ENCODE measurements at places on chromosomes 6 and 20.

GRCh38 chr20:34449674-34450592 lies 66.3 kb upstream of the DYNLRB1 start:
- no peak for DNase-seq

GRCh38 chr6:27143474-27144026 lies 104.0 kb upstream of the PRSS16 start:
- DNase-seq = no peak

DNA sequence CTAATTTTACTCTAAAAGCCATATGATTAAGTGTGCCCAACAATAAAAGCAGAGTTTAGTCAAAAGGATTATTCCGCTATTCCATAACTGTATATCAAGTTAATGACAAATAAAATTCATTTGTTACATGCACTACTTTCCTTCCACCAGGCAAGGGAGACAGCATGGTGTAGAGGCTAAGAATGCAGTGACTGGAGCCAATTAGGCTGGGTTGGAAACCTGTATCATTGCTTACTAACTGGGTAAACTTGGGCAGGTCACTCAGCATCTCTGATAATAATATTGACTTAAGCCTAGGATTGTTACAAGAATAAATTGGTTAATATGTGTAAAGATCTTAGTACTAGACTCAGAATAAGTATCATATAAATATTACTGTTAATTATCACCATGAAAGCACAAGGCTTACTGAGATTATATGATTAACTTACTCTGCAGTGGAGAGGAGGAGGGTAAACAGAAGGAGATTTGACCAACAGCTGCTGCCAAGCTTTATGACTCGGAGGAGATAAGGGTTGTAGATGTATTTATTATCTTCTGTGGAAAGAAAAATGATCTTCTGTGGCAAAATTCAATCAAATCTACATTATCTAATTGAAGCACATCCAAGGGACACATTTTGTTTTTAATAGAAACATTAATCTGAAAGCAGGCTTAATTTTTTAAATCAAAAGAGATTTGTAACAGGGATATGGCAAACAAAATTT lies 1459.9 kb downstream of the GRIK2 start:
- no peak for DNase-seq

- no peak for DNase-seq
These were observed 24.5 kb upstream of the SMOC2 start for GRCh38 chr6:168416531-168416930.

- DNase-seq = no peak
These were observed 580.0 kb upstream of the ZNF337 start for GRCh38 chr20:26276554-26277210.

GRCh38 chr20:62716198-62716940 lies 7.7 kb downstream of the NTSR1 start:
- peak; percentile 54 for DNase-seq

- no peak for DNase-seq
These were observed 94.3 kb downstream of the THBS2 start for GRCh38 chr6:169159331-169159730.

GRCh38 chr20:4997222-4997621 lies 4.1 kb downstream of the SLC23A2 start:
- no peak for DNase-seq
